Activated T-helper 17 cell treated with anti-CD3 and anti-CD28 coated beads, Interleukin-2, amount 50 U/mL, for 72 hours (primary cell): ENCODE measurements at places on chromosomes 13 and 19. TPM values are rescaled to one million over a fixed set of nuclear protein-coding genes. Genes with fewer than 3 reads are reported as not detected.
A peak's percentile ranks its signal among the peaks of the same experiment; 100 is the strongest.

DNA sequence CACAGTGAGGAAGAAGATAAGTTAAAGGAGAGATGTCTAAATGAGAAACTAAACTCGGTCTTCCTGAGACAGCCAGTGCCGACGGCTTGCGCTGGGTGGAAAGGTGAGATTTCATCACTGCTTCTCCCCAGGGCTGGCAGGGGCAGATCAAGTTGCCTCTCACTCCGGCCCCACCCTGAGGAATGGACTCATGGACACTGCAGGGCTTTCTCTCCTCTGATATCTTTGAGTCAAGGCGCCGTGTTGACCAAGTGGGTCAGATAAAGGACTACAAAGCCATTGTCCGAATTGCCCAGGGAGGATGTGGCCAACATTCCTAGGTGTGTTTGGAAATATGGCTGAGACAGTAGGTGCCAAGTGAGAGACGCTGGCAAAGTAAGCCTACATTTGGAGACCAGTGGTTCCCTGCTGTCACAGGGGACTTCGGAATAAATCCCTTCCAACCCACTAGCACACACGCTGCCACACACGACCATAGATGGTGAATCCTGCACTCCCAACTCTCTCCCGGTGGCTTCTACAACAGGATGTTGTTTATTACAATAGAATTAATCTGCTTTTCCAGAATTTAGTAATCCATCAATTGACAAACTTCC, 156.5 kb upstream of the TSC22D1 start:
- ATAC-seq: no peak

Gene TEX101
- not detected for total RNA-seq

- no peak for ATAC-seq
These were observed 3.6 kb downstream of the DACH1 start for GRCh38 chr13:71863254-71863865.

DNA sequence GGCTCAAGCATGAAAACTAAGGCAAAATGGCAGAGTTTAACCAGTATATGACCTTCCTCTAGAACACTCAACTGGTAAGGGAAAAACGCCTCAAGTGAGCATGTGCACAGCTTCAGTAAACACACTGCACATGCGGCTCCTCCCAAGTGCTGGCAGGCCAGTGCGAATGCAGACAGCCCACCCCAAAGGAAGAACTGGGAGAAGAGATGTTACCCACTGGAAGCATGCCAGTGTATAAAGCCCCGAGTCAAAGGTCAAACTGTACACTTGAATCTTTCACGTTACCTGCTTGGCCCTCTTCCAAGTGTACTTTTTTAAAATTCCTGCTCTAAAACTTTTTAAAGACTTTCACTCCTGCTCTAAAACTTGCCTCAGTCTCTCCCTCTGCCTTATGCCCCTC, 19.2 kb upstream of the RCBTB1 start:
- ATAC-seq: no peak

Gene AP1M2
- not detected for total RNA-seq

- ATAC-seq: peak; percentile 77
These were observed 4.5 kb upstream of the IL12RB1 start for GRCh38 chr19:18091217-18091608.

DNA sequence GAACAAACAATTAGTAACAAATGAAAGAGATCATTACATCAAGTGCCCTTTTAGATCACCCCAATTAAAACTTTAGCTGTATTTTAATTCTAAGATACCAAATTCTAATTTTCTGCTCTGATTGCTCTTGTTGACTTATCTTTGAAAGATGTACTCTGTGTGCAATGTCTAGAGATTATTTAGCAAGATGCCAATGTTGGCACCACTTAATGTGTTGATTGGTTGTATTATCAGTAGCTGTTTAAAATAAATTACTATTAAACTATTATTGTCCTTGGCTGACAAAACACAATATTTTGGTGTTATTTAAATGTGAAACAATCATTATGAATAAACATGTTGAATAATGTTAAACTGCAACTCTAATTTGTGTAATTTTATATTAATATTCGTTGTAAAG, 386.0 kb downstream of the DACH1 start:
- ATAC-seq: no peak

DNA sequence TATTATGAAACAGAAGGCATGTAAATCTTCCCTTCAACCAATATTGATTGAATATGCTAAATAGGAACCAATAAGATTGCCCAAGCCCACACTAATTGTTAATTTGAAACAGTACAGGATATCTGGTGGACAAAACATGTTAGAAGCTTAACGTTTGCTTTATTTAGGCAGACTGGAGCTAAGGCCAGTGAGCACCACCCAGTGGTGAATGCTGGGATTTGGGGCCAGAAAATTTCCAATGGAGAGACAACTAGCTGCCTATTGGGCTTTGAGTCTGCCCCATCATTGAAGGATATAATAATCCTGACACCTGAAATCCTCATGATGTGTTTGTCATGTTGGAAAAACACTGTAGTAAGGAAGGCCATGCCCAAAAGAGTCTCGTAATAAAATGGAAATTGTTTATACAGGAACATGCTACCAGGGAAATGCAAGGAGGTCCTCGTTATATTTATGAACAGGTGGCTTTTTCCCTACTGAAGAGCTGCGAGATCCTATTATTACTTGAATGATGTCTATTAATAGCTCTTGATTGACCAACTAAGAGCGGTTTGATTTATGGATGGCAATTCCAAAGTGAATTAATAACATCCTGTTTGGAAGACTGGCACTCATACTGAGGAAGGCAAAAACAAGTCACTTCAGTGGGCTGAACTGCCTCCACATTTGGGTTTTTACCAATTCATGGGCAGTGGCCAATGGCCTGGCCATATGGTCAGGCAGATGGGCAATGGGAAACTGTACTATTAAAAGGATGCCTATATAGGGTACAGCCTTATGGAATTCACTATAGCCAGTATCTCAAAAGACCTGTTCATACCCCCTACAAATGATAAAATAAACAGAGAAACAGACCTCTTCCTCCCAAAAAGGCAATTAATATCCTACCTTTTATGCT, 8.7 kb downstream of the SIGLECL1 start:
- no peak for ATAC-seq

Gene VSTM2B
- total RNA-seq: not detected

GRCh38 chr19:51015691-51016267, 3.7 kb downstream of the KLK10 start:
- no peak for ATAC-seq

Gene RINL
- total RNA-seq: 92.3 TPM

GRCh38 chr13:74771964-74772363, 637.8 kb upstream of the KLF12 start:
- no peak for ATAC-seq

DNA sequence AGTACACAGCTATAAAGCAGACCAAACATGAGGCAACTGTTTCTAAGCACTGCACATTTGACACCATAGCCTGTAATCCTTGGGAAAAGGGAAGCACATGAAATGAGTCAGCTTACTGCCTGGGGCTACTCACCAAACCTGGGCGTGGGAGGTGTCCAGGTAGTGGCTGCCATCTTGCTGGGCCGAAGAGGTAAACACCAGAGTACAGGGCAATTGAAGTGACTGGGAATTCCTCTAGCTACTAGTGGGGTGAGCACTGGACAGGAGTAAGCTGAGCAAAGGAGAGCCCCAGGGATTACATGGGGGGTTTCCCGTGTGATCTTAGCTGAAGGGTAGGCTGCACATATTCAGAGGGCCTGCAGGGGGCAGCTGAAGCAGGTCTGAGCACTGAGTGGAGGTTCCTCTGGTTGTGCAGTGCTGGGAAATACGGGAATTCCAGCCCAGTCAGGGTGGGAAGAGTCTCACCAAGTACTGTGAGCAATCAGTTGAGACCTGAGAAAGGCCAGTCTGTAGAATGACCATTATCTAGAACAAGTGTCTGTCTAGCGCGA, 140.5 kb downstream of the SLC7A1 start:
- ATAC-seq: no peak

DNA sequence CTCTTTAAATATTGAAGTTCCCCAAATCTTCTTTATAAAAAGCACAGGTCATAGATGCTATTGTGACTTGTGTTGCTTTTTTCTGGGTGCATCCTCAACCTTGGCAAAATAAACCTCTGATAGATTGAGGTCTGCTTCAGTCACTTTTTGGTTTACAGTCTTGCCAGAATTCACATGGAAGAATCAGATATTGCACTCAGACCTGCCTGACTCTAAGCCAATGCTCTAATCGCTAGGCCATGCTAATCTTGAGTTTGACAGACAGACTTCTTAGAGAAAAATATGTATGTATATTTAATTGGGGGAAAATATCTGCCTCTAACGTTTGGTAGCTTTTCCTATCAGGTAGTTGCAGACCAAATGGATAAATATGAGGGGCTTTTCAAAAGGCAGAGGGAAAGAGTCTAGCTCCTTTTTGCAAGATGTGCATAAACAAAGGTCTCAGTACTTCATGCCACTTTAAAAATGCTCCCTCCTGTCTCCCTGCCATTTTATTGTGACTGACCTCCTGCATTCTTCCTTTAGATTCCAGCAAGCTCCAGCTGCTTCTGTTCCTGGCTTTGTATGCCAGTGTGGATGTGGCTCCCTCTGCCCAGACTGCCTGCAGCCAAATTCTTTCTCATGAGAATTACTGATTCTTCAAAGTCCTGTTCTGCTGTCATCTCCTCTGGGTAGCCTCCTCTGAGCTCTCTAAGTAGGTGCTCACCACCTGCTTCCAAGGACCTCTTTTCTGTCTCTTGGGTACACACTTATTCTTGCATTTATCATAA, 42.4 kb upstream of the RFC3 start:
- ATAC-seq: no peak

Gene PSG11
- 0.35 TPM for total RNA-seq

DNA sequence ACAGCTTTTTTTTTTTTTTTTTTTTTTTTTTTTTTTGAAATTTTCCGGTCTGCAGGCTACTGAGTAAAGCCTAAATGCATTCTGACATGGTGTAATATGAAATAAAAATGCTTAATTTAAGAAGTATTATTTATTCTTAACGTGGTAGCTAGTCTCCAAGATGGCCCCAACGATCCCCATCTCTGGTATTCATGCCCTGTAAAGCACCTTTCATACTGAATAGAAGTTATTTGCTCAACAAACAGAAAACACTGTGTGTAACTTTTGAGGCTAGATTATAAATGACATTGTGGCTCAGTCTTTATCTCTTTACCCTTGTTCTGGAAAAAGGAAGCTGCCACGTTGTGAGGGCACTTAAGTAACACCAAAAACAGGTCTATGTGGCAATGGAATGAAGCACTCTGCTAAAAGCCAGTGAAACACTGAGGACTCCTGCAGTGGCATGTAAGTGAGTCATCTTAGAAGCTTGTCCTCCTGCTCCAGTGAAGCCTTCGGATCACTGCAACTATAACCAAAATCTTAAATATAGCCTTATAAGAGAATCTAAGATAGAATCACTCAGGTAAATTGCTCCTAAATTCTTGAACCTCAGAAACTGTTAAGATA, 128.7 kb downstream of the UGGT2 start:
- ATAC-seq: no peak

- ATAC-seq: no peak
These were observed 2.3 kb downstream of the ONECUT3 start for GRCh38 chr19:1755467-1756171.

GRCh38 chr19:3175781-3176714, 2.5 kb upstream of the S1PR4 start:
- peak; percentile 21 for ATAC-seq

DNA sequence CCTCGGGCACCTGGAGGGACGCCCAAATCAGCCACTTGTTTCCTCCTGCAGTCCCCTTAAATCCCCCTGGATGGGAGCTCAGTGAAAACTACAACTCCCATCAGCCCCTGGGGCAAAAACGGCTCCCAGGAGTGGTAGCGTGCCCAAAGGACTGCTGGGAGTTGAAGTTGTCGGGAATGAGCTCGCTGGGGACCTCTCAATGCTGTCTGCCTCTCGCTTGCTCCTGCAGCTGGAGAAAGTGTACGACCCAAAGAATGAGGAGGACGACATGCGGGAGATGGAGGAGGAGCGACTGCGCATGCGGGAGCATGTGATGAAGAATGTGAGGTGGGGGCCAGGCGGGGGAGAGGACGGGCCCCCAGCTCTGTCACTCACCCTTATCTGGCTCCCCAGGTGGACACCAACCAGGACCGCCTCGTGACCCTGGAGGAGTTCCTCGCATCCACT, 14.7 kb upstream of the DHDH start:
- ATAC-seq: no peak

DNA sequence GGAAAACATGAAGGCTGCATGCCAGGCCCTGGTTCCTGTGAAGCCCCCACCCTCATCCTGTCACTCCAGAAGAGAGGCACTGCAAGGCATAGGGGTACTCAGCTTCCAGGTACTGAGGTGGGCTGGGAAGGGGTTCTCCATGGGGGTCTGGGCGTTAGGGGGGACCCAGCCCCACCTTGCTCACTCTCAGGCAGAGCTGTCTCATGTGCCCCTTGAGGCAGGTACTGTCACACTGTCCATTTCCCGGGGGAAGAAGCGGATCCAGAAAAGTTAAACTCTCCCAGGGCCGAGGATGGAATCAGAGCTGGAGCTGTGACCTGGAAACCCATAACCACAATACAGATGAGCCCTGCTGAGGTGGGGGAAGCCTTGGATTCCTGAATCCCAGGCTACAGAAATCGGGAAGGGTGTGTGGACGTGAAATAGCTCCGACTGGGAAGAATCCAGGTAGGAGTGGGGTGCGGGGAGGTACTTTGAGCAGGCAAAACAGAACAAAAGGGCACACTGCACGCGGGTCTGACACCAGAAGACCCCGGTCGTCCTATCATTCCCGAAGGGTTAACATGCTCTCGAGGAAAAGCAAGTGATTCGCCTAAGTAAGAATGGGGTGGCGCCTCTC, 540 bp upstream of the USE1 start:
- ATAC-seq: no peak

Gene CFAP97D2
- total RNA-seq: not detected

DNA sequence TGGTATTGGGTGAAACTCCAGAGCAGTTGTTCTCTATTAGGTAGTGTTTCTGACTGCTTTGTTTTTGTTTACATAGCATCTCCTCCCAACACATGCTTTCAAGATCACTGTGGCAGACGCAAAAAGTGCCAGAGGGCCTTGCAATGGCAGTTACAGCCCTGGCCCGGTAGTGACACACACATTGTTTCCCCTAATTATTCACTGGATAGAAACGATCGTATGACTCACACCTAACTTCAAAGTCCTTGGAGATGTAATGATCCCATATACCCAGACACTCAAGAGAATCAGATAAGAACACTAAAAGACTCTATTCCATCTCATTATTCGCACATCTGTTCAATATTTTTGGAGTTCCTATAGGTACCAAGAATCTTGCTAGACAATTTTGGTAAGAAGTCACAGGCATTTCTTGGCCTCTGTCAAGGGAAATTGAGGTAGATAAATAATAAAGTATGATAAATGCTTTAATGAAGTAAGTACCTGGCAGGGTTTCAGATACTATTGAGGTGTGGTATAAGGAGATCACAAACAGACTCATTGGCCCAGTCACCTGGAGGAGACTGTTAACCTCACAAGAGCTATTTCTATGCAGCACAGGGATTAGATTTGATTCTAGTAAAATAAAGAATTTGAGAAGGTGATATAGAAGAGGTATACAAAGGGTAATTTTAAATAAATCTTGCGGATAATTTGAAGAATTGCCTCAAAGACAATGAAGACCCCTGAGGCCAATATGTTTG, 485.3 kb downstream of the SLITRK6 start:
- ATAC-seq: no peak

- no peak for ATAC-seq
These were observed 23.1 kb upstream of the INTS6 start for GRCh38 chr13:51475727-51476501.

Gene MBD3L3
- not detected for total RNA-seq

Gene USPL1
- total RNA-seq: 17.3 TPM
